ENCODE measurements at places on chromosomes 11 and 22.

GRCh38 chr11:85295694-85296271 lies 331.4 kb downstream of the DLG2 start:
- no peak for DNase-seq

DNA sequence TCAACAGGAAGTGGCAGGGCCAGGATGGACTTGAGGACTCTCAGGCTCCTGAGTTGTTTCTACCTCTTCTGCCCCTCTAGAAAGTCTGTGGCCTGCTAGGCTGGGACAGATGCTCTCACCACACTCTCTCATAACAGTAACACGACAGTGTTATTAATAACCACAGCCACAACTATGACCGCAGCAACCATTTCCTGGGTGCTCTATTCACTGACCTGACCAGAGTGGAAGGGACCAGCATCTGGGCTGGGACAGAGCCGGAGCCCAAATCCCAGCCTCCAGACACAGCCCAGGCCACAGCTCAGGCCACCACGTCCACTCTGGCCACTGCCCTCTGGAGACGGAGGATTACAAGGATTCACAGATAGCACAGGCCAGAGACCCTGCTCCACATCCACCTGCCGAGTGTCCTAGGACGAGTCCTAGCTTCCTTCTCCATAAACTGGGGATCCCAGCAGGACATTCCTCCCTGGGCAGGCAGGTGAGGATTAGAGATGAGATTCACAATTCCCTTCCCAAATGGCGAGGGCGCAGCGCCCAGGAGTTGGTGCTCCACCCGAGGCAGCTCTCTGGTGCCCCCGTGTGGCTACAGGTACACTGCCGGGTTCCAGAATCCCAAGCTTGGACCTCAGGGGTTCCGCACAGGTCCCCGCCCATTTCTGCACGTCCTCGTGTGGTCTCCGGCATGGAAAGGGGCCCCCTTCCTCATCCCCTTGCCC lies 7.1 kb downstream of the PNPLA5 start:
- peak; percentile 32 for DNase-seq

DNA sequence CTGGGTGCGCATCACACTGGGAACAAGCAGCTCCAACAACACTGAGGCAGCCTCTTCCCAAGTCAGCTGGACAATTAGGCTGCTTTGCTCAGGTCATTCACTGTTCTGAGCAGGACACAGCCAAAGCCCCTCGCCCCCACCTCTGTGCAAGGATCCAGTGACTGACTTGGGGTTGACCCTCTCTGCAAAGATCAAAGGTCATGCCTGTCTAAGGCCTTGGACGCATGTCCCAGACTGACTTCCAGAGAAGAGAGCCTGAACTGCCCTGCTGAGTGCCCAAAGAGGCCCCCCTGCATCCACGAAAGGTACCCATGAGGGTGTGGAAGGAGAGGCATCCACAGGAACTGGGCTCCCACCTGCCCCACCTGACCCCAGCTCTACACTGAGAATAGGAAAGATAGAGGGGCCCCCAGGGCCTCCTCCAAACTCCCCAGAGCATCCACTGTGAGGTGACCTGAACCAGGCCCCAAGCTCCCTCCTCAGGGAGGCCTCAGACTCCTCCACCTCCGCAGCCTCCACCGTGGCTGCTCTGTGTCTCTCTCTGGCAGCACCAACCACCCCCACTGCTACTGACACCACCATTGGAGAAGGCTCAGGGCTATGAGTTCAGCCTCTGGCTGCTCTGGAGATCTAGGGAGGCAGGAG lies 53.5 kb downstream of the IGLL5 start:
- DNase-seq, result no peak

- DNase-seq, result peak; percentile 20
Observed at GRCh38 chr22:38315823-38316363, 1.3 kb downstream of the CSNK1E start.

DNA sequence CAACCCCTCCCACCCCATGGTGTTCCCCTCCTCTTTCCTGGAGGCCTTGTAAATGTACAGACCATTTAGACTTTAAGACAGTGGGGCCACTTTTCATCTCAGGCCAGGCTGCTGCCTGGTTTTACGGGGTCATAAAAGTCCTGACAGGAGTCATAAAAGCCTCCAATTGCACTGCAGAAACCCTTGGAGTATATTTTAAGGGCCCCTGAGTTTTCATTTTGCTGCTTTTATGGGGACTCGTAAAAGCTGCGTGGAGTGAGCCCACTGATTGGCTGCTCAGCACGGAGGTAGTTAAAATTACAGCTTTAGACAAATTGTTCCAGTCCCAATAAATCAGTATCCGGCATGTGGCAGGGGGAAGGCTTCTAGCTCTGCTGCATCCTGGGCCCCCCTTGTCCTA lies 627.6 kb downstream of the NTM start:
- DNase-seq, result no peak

- peak; percentile 61 for DNase-seq
Observed at GRCh38 chr22:43152357-43153071, 1.2 kb downstream of the TSPO start.

- peak; percentile 96 for DNase-seq
Observed at GRCh38 chr11:12539572-12539971, 134.6 kb upstream of the TEAD1 start.

DNA sequence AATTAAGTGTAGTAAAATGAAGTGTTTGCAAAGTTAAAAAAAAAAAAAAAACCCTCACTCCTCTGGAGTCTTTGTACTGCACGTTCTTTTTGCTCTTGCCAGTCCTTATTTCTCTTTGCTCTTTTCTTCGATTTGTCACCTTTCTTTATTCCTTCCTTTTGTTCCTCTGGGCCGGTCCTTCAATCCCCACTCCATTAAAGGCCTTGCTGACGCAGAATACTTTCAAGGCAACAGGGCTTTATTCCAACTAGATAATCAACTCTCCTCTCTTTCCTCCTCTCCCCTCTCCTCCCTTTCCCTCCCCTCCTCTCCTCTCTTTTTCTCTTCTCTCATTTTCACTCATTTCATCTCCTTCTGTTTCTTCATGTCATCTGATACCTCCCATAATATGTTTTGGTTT lies 138.2 kb upstream of the NTM start:
- DNase-seq, result no peak

GRCh38 chr22:21571679-21572078 lies 4.2 kb downstream of the UBE2L3 start:
- DNase-seq, result no peak

- DNase-seq, result no peak
Observed at GRCh38 chr11:6889835-6890234, 2.5 kb downstream of the OR2D2 start.

DNA sequence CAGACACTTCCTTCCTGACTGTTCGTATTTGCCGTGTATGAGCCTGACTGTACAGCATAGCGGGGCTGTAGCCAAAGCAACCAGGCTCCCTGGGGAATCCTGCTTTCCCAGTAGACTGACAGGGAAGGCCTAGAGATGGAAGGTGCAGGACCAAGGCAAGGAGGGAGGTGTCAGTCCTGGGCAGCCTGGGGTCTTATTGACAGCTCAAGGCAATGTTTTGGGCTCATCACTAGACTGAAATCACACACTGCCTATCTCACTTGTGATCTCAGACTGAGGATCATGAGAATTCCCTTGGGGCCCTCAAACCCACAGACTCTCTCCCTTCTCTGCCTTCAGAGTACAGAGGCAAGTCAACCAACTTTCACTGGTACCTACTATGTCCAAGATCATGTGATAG lies 346.8 kb upstream of the NARS2 start:
- no peak for DNase-seq

- DNase-seq, result peak; percentile 19
Observed at GRCh38 chr22:24592058-24592850, 619 bp downstream of the LRRC75B start.

GRCh38 chr11:29231991-29232390 lies 784.8 kb downstream of the KCNA4 start:
- DNase-seq, result no peak

DNA sequence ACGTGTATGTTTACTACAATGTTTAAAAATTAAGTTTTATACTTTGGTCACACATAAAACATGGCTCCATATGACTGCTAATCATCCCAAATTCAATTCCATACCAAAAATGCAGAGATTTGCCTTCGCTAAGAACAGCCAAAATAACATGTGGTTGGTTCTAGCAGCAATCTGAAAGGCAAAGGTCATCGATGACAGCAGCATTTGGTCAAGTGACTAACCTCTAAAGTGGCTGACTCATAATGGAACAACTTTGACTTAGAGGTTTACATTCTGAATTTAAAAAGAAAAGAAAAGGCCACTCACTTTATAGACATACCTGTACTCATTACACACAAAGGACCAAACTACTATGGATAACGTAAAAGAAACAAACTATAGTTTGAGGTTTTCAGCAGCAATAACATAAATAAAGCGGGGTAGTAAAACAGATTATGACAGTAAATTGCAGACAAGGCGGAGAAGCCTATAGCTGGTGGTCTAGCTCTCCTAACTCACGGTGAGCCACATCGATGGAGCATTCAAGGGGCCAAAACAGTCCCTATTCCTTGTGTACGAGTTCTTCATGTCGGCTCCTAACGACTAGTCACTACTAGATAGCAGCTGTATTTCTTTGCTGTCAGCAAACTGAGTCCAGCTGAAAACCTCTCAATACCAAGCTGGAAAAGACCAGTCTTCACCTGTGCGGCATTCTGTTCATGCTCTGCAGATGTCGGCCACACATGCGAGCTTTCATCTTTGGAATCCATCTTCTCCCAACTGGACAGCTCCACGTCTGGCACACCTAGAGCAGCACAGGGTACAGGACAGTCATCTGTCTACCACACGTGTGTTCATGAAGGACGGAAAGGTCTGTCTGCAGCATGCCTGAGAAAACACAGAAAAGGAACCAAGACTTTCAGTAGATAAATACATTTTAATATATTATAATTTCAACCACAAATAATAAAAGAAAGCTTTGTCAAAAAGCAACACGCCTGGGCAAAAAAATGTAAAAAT lies 42.1 kb downstream of the PRDM10 start:
- peak; percentile 86 for DNase-seq

DNA sequence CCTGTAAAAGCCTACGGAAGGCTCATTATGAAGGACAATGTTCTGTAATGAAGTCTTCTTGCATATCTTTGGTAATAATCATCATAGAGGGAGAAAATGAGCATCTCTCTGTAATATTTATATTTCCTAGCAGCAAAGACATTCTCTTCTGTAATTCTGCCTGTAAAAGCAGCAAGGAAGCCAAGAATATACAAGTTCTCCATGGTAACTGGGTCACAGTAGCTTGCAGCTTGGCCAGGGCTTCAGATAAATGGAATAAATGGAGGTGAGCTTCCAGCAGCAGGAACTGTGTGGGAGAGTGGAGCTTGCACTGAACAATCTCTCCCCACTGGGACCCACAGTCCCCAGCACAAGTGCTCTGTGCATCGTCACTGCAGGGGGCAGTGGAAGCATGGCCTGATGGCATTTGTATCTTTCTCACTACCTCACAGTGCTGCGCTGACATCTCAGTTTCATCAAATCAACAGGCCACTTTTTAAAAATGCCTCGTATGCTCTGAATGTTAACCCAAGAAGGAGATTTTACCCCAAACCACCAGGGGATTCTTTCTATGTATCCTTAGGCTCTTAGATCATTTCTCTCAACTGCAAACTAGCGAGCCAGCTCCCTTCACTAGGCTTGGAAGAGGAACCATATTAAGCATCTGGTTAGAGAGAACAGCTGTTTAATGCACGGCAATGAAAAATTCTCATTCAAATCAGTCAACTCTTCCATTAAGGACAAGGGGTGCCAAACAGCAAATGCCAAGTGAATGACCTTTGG lies 1059.7 kb downstream of the OPCML start:
- DNase-seq, result peak; percentile 68

GRCh38 chr22:19244600-19245352 lies 46.7 kb downstream of the CLTCL1 start:
- DNase-seq, result no peak

GRCh38 chr22:46099740-46100139 lies 50.6 kb upstream of the PPARA start:
- DNase-seq, result no peak

GRCh38 chr11:120577624-120578363 lies 66.2 kb downstream of the GRIK4 start:
- DNase-seq, result no peak

DNA sequence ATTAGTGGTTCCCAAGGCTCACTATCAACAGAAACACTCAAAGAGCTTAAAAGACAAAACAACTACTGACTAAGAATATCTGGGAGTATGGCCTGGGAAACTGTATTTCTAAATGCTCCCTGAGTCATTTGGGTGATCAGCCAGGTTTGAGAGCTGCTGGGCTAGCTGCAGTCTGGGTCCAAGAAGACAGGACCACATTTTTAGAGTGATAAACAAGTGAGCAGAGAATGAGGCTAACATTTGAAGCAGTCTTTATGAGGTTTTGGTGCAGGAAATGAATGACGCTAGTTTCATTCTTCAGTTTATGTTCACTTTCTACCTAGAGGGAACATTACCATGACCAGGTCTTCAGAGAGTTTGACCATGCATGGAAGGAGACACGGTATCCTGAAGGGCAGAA lies 97.7 kb downstream of the TEAD1 start:
- DNase-seq, result no peak

DNA sequence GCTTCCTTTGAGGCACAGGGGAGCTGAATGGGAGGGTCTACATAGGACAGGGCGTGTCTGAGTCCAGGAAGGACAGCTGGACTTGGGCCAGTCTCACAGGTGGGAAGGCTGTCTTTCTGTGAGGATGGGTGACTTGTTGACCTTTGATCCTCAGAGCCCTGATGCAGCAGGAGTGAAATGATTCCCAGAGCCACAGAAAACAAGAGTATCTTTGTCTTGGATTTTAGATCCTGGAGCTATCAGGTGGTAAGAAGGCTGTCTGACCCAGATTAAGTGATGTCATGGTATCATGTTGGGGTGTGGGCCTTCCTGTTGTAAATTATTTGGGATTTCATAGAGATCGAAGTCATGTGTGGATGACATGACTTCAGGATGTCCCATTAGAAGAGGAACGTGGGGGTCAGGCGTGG lies 15.0 kb downstream of the PTPRJ start:
- no peak for DNase-seq

- DNase-seq, result peak; percentile 76
Observed at GRCh38 chr11:100908746-100909145, 220.9 kb downstream of the PGR start.

DNA sequence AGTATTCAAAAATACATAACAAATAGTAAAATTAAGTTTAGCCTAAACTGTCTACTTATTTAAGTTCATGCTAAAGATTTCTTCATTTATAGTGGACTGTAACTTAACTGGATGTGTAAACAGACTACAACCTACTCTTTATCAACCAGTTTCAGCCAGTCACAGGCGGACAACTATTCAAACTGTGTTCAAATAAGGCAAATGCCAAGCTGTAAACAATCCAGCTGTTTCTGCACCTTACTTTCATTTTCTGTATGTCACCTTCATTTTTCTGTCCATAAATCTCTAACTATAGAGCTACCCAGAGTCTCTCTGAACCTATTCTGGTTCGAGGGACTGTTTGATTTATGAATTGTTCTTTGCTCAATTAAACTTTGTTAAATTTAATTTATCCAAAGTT lies 992.8 kb downstream of the DLG2 start:
- DNase-seq, result no peak

DNA sequence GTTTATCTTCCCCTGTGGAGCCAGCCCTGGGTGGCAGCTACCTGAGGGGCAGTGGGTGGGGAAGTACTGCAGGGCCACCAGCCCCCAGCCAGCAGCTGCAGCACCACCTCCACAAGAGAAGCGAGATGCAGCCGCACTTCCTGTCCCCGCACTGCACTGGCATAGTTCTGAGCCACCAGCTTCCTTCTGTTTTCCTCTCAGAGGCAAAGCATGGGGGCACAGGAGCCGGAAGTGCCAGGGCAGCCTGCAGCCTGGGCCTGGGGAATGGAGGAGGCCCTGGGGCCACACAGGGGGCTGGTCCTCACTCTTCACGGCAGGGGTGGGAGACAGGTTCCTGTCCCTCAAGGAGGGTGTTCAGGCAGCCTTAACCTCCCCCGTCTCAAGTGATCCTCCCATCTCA lies 11.9 kb upstream of the SH3BP1 start:
- no peak for DNase-seq

Measured in fibroblast of skin of back (primary cell).